Tongue (tissue), 3 donors: ENCODE measurements at places on chromosomes 2 and 18.
A peak's percentile ranks its signal among the peaks of the same experiment; 100 is the strongest.

GRCh38 chr2:67466734-67467133 lies 69.6 kb downstream of the ETAA1 start:
- DNase-seq = no peak

GRCh38 chr2:68403199-68403644 lies 38.1 kb downstream of the PLEK start:
- DNase-seq = peak; percentile 44

DNA sequence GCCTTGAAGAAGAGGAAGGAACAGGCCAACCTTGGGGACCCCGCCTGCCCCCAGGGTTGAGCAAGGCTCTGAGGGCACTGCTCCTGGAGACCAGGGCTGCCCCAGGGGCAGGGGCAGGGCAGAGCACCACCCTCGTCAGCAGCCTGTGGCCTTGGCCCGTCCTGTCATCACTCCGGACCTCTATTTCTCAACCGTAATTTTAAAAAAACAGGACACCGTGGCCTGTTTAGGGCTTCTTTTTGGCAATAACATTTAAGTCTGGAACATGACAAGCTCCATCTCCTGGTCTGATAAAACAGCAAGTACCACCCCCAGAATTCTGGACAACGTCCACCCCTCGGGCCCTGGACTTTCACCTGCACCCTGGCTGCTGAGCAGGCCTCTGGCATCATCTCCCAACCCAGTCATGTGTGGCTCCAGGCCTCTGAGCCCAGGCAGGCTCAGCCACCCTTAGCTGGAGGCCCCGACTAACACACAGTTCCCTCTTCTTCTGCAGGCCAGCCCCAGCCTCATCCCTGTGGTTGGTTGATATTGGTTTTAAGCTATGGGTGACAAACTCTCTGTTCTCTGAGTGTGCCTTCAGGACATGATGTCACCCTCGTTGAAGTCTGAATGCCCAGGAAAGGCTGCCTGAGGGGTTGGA lies 22.6 kb upstream of the ID2 start:
- no peak for DNase-seq

GRCh38 chr2:232104076-232104646 lies 142.6 kb downstream of the DIS3L2 start:
- DNase-seq = no peak

GRCh38 chr18:76463872-76464271 lies 31.2 kb downstream of the ZNF516 start:
- no peak for DNase-seq

DNA sequence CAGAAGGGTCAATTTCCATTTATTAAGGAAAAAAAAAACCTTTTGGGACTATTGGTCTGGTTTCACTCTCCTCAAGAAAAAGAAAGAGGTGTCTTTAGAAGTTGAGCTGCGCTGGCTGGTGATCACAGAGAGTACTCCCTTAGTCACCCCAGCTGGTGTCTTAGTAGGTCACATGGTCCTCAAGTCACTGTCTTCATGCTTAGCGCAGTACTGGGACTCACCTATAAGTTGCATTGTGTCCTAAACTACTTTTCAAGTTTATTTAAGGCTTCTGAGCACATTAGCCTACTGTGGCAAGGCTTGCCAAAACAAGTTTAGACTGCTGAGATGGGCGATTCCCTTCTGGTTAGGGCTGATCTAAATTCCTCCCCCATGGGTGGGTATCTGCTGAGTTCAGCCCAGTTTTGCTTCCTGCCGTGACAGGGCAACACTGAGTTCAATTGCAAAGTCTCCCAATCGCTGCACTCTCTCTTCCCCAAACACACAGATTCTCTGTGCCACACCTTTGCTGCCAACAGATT lies 824.9 kb upstream of the CRIM1 start:
- peak; percentile 1 for DNase-seq

DNA sequence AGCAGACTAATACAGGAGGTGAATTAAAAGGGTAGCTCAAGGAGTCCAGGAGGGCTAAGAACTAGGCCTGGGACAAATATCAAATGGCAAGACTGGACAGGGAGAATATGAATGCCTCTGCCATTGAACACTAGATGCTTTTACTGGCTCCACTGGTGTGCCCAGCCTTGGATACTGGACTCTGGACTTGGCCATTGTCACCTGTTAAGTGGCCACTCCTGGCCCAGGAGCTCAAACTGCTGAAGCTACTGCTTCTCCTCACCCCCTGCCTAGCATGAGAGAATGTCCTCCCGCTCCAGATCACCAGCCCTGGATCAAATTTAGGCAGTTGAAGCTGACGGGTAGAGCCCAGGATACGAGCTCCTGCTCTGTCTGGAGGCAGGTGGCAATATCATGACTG lies 170.8 kb downstream of the DDX1 start:
- DNase-seq = no peak

- no peak for DNase-seq
Observed at GRCh38 chr2:237260039-237260620, 153.8 kb downstream of the COL6A3 start.

GRCh38 chr2:189519631-189520387 lies 60.8 kb downstream of the SLC40A1 start:
- no peak for DNase-seq

DNA sequence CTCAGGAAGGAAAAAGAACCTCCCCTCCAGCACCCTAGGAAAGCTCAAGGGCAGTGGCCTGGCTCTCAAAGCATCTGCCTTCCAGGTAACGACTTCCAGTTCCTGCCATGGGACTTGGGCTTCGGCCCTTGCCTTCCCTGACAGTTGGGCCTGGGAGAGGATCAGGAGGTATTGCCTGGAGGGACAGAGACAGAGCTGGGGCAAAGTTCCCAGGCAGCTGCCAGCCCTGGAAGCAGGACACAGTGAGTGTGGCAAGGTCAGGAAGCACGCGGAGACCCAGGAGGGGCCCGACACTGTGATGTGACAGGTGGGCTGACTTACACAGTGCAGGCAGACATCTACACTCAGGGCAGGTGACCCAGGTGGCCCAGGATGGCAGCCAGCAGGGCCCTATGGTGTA lies 87.5 kb upstream of the BOD1L2 start:
- no peak for DNase-seq

GRCh38 chr2:71781695-71782228 lies 328.4 kb downstream of the DYSF start:
- DNase-seq = no peak

DNA sequence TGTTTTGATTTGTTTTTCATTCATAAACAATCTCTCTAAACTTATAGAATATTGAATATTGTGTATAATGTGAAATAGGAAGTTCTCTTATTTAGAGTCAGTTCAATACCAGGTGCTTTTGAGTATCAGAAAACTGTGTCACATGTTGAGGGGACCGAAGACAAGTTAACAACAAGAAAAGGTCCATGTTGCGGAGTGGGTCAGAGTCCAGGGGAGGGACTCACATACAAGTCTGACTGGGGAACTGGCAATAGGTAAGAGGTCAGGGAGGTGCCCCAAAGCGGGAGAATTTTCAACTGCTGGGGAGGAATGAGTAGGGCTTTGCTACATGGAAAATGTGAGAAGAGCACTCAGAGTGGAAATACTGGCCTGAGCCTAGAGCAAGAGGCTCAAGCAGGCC lies 19.8 kb upstream of the BCL11A start:
- no peak for DNase-seq

GRCh38 chr18:7987284-7987976 lies 420.3 kb downstream of the PTPRM start:
- DNase-seq = no peak

DNA sequence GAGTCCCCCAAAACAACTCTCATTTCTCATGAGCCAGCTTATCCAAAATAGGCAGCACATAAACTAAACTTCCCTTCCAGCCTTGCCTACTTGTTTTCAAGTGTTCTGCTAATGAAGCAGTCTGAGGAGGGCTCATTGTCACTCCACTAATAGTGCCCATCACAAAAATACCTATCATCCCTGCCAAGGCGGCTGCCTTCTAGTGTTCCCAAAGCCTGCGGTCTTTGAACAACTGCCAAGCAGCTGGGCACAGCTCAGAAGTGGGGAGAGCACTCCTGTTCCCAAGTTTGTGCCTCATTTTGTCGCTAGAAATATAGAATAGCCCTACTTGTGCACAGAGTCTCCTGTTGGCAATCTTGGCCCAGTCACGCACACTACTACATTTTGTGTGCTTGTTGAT lies 50.3 kb downstream of the DTNA start:
- DNase-seq = peak; percentile 65

DNA sequence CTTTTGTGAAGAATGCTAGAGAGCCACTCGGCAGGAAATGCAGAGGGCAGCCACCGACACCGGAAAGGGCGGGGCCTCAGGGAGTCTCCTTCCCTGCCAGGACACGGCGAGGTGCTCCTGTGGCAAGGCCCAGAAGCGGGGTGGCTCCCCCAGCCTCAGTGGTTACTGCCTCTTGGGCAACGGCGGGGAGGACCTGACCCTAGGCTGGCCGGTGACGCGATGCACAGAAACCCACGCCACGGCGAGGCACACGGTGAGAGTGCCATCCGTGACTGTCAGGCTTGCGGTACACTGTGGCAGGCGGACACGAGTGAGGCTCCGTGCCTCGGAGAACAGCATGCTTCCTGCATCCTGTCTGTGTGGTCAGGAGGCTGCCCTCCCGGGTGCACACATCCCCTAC lies 47.8 kb downstream of the ZAP70 start:
- no peak for DNase-seq

- no peak for DNase-seq
Observed at GRCh38 chr2:130852521-130853115, 15.9 kb downstream of the ARHGEF4 start.

- DNase-seq = no peak
Observed at GRCh38 chr2:62265106-62265505, 69.2 kb downstream of the B3GNT2 start.

- peak; percentile 49 for DNase-seq
Observed at GRCh38 chr2:9809064-9809356, 34.3 kb upstream of the TAF1B start.

- DNase-seq = no peak
Observed at GRCh38 chr2:217121565-217121964, 261.7 kb upstream of the TNP1 start.

DNA sequence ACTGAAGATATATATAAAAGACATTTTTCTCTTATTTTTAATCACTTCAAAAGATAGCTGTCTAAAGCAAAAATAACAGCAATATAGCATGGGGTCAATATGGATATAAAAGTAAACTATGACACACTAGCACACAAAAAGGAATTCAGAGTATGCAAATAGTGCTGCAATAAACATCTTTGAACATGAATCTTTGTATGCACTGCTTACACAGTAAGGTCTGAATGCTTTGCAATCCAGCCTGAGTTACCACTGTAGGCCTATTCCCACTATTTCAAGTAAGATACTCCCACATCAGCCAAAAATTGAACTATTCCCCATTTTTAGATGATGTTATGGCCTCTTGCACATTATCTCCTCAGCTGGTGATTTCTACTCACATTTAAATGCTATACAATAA lies 27.4 kb upstream of the ERCC3 start:
- DNase-seq = no peak

DNA sequence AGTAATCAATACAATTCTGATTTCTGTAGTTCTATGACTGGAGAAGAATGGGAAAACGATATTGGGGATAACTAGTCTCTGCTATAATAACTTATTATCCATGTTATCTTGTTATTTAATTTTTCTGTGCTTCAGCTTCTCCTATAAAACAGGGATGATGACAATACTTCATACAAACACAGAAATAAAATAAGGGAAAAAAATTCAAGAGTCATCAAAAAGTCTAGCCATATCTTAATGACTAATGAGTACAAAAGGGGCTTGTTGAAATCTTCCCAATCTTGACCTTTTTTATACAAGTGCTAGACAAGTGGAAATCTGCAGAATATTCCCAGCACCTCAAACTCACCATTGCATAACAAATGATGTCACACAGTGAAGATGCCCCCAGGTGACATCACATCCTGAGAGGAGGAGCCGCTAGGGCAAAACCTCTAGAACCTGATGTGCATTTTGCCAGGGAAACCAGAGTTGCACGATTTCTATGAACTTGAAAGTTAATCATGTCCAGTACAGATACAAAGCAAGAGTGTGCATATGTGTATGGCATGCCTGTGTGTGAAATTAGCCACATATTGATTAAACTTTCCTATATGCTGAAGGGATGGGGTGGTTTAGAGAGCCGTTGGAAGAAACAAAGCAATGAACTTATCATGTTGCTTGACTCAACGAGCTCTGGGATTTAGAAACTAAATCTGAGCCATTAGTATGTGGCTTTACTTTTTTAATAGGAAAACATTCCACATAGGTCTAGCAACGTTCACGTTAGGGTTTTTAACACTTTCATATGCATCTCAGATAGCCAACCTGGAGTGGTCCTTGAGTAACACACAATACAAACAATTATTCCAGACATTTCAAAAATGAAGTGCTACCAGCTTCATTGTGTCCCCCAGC lies 278.9 kb downstream of the SLC4A3 start:
- DNase-seq = peak; percentile 52

DNA sequence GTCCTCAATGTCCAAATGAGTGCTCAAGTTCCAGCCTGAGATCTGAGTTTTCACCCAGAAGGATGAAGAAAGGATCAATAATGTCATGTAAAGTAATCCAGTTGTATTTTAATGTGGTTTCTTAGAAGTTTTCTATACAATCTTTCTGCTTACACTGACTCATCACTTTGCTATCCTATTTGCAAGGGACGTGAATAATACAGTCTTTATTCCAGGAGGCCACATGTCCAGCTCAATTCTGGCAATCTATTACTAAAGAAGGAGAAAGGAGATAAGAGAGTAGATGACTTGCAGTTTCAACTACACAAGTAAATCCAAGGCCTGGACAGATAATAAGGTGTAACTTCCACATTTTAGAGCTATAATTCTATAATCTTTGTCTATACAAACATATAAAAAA lies 601.1 kb upstream of the SETBP1 start:
- no peak for DNase-seq

DNA sequence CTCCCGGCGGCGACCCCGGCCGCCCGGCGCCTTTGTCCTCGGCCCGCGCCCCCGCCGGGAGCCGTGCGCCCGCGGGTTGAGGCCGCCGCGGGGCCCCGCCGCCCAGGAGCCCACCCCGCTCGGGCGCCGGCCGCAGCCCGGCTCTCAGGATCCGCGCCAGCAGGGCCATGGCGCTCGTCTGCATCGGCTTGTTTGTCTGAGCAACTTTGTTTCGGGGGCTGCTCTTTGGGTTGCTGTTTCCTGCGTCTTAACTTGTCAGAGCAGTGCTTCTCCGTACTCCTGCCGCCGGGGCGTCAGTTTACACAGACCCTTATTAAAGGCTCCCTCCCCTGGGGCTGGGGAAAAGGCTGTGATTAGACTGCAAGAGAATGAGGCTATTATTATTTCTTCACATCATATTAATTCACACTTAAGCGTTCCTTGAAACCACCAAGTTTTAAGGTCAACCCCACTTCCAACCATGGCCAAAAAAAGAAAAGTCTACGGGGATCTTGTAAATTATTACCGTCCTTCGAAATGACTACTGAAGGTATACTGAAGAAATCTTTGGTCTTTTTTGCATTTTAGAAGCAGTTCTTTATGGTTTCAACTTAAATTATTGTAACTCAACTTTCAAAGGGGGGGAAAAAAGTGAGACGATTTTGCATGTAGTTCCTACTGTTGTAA lies at the start of gene CYP27C1:
Gene CYP27C1 (minus strand): TSS at position 198 of the 666 bp plus-strand sequence. CDS start 29 bp downstream, at position 169.
- peak; percentile 68 for DNase-seq
